Putamen (tissue), 1 donor: ENCODE measurements at places on chromosomes 3 and 15.

GRCh38 chr15:25737218-25737643, 125.9 kb downstream of the ATP10A start:
- DNase-seq: no peak

DNA sequence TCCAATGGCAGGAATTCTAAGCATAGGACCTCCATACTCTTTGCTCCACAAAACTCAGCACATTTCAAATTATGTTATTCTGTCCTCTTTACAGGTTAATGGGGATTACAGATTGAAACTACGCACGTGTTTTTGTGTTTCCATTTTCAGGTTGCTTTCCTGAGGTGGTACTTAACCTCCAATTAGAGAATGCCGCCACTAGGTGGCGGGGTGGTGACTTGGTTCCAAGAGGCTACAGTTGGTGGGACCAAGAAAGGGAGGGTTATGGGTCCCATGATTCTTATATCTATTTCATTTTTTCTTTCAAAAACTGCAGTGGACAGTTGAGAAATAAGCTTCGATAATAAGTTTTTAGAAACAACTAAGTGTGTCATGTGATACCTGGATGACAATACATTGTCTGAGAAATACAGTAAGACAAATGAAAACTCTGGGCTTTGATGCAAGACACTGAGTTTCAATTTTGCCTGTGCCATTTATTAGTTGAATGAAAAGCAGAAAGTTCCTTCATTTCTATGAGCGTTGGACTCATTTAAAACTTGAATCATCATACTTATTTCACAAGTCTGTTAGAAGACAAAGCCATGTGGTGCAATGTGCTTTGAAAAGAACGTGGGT, 539.0 kb downstream of the FGF12 start:
- DNase-seq: peak; percentile 24

DNA sequence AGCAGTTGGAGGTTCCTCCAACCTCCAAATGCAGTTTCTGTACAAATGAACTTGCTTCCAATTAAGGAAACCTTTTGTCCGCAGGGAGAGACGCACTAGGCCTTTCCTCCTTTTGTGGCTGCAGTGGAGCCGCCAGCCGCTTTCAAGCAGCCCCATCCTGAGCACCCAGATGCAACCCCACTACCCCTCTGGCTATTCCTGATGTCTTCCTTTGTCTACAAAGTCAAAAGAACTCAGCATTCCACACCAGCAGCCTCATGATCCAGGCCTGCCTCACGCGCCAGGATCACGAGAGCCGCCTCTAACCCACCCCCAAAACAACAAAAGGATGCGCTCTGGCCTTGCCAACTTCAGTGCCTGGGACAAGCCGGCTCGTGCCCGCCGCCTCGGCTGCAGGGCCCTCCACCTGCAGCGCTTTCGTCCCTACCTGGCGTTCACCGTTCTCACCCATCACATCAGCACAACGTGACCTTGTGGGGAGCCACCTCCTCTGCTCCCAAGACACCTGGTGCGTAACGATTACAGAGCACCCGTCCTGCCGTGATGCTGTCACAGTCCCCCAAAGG, 48.2 kb upstream of the MUC4 start:
- no peak for DNase-seq

DNA sequence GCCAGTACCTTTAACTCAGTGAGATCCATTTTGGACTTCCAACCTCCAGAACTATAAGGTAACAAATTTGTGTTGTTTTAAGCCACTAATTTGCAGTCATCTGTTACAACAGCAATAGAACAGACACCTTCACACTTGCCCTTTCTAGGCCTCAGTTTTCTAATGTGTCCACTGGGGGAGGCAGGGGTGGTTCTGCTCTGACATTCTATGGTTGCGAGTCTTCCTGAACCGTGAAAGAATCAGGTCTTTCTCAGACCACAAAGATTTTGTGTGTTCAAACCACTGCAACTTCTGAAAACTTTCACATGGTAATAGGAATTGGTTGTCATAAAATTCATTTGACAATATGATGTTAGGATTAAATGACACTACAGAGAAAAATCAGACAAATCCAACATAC, 26.8 kb upstream of the CSTA start:
- no peak for DNase-seq

DNA sequence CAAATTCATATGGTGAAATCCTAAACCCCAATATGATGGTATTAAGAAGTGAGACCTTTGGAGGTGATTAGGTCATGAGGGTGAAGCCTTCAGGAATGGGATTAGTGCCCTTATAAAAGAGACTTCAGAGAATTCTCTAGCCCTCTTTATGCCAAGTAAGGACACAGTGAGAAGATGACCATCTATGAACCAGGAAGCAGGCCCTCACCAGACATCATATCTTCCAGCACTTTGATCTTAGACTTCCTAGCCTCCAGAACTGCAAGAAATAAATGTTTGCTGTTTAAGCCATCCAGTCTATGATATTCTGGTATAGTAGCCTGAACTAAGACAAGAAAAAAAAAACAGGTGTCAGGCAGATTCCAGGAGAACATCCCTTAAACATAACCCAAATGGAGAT, 45.9 kb upstream of the AP4E1 start:
- no peak for DNase-seq

- no peak for DNase-seq
Measured at GRCh38 chr3:72969766-72970165, 26.8 kb upstream of the PPP4R2 start.

DNA sequence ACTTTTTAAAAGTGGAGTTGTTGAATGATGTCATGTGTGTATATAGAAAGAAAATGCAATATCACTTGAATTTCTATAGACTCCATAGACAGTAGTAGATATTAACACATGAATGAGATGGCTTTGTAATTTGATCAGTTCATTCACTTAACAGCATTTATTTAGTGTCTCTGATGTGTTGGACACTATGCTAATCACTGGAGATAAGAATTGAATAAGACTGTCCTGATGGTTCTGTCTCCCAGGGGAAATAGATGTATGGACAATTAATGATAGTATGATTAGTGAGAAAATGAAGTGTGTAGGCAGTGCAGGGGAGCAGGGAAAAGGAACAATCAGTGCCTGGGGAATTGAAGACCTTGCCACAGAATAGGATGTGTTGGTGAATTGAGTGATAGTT, 72.9 kb downstream of the RIOX2 start:
- no peak for DNase-seq

- DNase-seq: no peak
Measured at GRCh38 chr3:58353722-58354553, 21.2 kb downstream of the PXK start.

DNA sequence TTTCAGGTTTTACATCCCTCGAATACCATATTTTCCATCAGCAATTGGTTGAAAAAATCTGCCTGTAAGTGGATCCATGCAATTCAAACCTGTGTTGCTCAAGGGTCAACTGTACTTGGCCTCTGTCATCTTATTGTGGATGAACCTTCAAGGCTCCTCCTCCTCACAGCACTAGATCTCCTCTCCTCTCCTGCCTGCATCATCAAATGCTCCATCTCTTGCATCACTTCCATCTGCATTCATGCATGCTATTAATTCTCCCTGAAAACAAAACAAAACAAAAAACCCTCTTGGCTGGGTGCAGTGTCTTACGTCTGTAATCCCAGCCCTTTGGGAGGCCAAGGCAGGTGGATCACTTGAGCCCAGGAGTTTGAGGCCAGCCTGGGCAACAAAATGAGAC, 10.1 kb downstream of the BCL2L10 start:
- DNase-seq: no peak

DNA sequence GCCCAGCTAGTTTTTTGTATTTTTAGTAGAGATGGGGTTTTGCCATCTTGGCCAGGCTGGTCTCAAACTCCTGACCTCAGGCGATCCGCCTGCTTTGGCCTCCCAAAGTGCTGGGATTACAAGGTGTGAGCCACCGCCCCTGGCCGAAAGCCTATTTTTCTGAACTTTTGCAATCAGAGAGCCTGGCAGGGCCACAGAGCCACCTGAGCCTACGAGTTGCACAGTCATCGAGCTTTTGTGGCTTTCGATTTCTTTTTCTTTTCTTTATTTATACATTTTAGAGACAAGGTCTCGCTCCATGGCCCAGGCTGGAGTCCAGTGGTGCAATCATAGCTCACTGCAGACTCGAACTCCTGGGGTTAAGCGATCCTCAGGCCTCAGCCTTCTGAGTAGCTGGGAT, 140.4 kb downstream of the NSMCE3 start:
- no peak for DNase-seq

DNA sequence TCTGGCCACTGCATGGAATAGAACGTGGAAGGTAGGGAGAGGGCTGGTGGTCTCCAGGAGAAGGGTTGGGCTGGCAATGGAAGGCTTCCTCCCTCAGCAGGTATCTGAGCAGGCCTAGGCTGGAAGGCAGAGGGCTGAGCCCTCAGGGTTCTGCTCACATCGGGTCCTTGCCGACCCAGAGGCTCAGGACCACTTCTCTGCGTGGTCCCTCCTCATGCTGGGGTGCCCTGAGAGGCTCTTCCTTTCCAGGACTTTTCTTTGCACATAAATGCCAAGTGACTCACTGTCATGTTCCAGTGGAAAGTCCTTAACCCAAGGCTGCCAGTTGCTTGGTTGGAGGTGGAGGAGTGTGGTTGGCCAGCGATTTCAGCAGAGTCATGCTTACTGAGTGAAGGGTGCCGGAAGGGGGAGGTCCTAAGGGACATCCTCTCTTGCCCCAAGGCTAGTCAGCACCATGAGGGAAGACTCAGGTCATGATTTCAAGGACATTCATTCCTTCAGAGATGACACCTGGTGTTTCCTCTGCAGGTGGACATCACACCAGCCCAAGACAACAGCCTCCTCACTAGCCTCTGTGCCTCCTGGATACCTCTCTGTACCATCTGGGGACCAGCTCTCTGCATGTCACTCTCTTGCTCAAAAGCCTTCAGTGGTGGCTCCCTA, 8.2 kb downstream of the SLC6A6 start:
- DNase-seq: no peak

GRCh38 chr3:194272861-194273742, 78.0 kb downstream of the CPN2 start:
- DNase-seq: no peak

DNA sequence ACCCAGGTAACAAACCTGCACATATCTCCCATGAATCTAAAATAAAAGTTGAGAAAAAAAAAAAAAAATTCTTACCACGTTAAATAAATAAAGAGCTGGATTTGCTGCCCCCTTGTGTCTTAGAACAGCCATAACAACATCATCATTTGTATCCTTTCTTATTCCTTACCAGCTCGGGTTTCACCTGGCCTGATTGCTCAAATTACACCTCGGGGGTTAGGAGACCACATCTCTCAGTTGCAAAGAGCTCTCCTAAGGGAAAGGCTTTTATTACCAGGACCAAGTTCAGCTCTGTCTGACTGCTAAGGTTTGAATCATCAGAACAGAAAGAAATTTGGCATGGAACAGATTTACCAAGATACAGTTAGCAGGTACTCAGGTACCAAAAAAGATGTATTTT, 25.8 kb upstream of the RPL39L start:
- DNase-seq: peak; percentile 18

- DNase-seq: no peak
Measured at GRCh38 chr15:29571792-29572431, 250.4 kb downstream of the TJP1 start.

- DNase-seq: no peak
Measured at GRCh38 chr3:108127301-108127988, 36.6 kb upstream of the CD47 start.

DNA sequence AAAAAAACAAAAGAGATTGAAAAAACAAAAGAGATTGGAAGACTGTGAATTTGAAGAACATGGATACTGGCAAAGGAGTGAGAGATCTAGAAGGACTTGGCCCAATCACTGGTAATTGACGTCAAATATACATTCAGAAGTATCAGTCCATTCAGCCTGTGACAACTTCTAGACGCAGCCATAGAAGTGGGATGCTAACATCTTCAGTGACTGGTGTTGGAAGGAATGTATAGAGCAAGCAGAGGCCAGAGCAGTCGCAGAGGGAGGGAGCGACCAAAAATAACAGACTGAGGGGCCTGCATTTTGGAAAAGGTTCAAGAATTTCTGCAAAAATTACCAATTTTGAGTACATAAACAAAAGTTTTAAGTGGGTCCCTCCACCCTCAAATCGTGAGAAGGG, 473.3 kb downstream of the CADM2 start:
- DNase-seq: no peak

DNA sequence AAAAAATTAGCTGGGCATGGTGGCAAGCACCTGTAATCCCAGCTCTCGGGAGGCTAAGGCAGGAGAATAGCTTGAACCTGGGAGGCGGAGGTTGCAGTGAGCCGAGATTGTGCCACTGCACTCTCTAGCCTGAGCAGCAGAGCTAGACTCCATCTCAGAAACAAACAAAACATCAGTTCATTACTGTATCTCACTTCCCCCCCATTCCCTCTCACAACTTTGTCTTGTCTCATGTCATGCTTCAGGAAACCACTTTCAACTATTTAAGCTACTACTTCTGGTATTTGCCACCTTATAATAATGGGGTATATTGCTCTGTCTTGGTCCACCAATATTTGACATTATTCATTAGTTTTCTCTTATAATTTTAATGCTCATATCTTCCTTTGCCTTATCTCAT, 26.2 kb downstream of the PIK3CA start:
- no peak for DNase-seq
